ENCODE measurements at places on chromosomes 1 and 21.

GRCh38 chr1:76613886-76614285 is 253.4 kb upstream of the ST6GALNAC5 start:
- DNase-seq, result peak; percentile 22

- no peak for DNase-seq
Observed at GRCh38 chr1:56915960-56916359, 49.9 kb downstream of the C8B start.

GRCh38 chr21:45460611-45461368 is 55.8 kb downstream of the COL18A1 start:
- no peak for DNase-seq

DNA sequence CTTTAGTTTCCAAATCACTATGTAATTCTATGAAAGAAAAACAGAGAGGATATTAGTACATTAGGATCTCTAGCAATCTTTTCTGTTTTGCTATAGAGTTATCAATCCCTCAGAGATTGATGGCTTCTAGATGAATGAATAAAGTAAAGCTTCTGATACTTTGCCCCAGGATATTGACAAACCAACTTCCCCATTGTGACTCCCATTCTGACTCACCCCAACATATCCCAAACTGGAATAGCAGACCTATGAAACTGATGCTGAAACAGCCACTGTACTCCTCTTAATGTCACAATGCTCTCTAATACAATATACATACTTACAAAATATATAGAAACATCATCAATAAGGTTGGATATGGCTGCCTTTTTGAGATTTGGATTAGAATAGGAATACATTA is 442.1 kb upstream of the NR5A2 start:
- DNase-seq, result no peak

DNA sequence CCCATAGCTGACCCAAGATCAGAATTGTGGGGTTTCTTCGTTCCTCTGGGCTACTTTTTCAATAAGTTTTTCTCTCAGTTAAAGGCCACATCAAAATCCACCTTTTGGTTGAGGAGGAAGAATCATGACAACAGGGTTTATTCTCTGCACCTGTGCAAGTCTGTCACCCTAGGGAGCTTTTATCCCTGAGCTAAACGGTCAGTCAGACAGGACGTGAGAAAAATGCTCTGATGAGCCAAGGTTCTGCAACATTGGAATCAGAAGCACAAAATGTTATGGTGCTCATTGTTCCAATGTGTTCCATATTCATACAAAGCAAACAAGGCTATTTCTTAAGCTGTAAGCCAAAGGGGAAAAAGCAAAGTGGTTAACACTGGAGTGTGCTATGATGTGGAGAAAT is 7.4 kb upstream of the ERICH3 start:
- DNase-seq, result no peak

DNA sequence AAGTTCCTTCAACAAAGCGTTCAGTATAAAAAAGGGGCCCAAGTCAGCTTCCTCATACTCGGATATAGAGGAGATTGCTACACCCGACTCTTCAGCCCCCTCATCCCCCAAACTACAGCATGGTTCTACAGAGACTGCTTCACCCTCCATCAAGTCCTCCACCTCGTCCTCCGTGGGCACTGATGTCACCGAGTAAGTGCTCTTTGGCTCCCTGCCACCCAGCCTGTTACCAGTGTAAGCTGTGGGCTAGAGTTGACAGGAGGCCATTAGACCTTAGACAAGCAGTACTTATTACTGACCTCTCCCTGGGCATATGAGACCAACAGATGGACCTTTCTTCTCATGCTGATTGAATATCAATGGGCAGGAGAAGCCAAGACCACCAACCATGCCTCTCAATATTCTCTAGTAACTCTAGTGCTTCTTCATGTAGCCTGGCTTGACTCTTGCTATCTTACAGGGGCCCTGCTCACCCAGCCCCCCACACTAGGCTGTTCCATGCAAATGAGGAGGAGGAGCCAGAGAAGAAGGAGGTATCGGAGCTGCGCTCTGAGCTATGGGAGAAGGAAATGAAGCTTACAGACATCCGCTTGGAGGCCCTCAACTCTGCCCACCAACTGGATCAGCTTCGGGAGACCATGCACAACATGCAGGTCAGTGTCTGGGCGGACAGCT is 20.9 kb upstream of the IPO9 start:
- no peak for DNase-seq

DNA sequence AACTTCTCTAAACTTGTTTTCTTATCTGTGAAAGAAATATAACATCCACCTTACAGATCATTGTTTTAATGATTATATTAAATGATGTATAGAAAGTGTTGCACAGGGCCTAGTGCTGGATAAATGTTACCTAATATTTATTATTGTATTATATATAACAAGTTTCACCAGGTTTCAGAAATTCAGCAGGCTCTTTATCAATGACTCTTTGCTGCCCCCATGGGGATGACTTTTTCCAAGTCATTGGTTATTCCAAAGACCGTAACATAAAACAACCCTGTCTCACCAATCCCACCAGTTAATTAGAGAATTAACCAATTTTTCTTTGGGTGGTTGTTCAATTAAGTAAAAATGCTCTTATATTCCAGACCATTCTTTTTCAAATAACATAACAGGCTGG is 7.3 kb upstream of the DEDD start:
- no peak for DNase-seq
